Endothelial cell (in vitro differentiated cells): ENCODE measurements at places on chromosomes 1 and 21.

- no peak for DNase-seq
Measured at GRCh38 chr1:181206513-181206912, 118.0 kb downstream of the IER5 start.

- no peak for DNase-seq
Measured at GRCh38 chr1:93587354-93587753, 94.3 kb downstream of the BCAR3 start.

DNA sequence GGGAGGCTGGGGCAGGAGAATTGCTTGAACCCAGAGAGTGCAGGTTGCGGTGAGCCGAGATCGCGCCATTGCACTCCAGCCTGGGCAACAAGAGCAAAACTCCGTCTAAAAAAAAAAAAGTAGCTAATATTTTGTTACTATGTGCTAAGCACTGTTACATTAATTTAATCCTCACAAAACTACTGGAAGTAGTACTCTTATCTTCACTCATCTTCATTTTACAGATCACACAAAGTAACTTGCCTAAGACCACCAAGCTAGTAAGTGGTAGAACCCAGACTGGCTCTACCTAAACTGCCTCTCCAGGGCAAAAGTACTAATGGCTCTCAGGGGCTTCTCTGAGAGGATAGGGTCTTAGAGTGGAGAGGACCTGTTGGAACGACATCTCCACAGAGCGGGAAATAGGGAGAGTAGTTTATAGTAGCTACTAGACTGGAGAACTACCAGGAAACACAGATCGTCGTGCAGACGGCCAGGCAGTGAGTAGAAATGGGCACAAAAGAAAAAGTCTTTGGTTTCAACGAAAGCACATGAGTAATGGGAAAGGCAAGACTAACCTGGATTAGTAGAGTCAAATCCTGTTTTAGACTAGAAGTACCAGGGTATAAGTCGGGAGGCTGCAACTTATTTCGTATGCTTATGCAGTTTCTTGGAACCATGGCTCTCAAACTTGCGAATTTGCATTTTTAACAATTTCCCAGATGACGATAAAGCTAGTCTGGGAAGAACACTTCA, 1.4 kb downstream of the CLCC1 start:
- no peak for DNase-seq

GRCh38 chr1:18124977-18125376, 17.4 kb downstream of the IGSF21 start:
- DNase-seq, result no peak

DNA sequence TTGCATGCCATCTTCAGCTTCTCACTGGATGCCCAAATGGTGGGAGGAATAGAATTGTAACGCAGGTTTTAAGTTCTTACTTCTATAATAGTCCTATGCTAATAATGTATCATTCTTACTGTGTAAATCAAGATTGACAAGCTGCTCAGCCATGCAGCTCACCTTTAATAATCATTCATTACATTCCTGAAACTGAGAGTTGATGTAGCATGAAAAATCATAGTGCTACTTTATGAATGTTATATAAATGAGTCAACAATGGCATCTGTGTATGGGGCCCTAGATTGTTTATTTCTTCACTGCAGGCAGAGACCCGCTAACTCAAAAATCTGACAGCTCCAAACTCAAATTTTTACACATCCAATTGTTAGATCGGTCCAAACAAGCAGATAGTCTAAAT, 34.4 kb downstream of the FH start:
- no peak for DNase-seq
